Activated naive CD4-positive, alpha-beta T cell (primary cell): ENCODE measurements at places on chromosomes 7 and 10.

GRCh38 chr7:123643495-123644441 is 11.9 kb upstream of the LMOD2 start:
- no peak for DNase-seq

- DNase-seq, result no peak
Measured at GRCh38 chr10:69179089-69179742, 818 bp upstream of the SUPV3L1 start.

DNA sequence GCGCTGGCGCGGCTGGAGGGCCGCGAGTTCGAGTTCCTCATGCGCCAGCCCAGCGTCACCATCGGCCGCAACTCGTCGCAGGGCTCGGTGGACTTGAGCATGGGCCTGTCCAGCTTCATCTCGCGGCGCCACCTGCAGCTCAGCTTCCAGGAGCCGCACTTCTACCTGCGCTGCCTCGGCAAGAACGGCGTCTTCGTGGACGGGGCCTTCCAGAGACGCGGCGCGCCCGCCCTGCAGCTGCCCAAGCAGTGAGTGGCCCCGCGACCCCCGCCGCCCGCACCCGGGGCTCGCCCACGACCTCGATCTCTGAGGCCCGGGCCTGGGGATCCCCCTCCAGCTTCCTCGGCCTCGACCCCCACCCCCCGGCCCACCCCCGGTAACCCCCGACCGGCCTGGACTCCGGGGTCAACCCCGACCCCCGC is 537 bp downstream of the FOXK1 start:
- DNase-seq, result no peak

GRCh38 chr7:2306688-2307087 is 7.6 kb downstream of the SNX8 start:
- no peak for DNase-seq

DNA sequence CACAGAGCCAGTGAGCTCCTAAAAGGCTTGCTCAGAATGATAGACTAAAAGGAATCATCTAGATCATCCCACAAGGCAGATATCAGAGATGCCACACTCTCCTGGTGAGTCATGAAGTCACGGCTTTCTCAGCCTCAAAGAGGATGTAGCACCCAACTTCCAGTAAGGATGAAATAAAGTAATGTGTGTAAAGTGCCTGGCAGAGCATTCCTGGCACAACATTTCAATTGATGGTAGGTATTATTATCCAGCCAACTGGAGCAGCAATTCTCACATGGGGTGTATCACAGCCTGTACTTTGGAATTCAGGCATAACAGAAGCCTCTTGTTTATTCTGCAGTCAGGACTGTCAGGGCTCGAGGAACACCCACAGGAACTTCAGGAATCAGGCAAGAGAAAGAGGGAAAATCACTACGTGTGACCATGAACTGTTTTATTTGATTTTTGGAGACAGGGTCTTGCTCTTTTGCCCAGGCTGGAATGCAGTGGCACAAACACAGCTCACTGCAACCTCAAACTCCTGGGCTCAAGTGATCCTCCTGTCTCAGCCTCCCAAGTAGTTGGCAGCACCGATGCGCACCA is 5.3 kb upstream of the NAT16 start:
- no peak for DNase-seq

GRCh38 chr10:4790045-4790444 is 36.0 kb upstream of the AKR1E2 start:
- no peak for DNase-seq

DNA sequence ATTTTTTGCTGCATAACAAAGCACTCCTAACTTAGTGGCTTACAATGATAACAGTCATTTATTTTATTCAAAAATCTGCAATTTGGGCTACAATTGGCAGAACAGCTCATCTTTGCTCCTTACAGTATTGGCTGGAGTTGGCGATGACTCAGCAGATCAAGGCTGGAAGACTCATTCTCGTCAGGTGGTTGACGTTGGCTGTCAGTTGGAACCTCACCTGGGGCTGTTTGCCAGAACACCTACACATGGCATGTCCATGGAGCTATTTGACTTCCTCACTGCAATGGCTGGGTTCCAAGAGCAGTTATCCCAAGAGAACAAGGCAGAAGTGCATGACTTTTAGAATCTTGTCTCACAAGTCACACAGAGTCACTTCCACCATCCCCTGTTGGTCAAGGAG is 75.1 kb downstream of the NOD1 start:
- DNase-seq, result no peak

GRCh38 chr7:26965724-26966123 is 101.3 kb upstream of the SKAP2 start:
- no peak for DNase-seq
